Stimulated activated CD8-positive, alpha-beta memory T cell treated with anti-CD3 and anti-CD28 coated beads, Interleukin-2, amount 100 ng/mL, for 48 hours (primary cell): ENCODE measurements at places on chromosomes 16 and 17.

GRCh38 chr16:79769270-79769927 is 168.9 kb upstream of the MAF start:
- no peak for DNase-seq

GRCh38 chr17:61208301-61209105 is 191.1 kb upstream of the TBX2 start:
- no peak for DNase-seq

DNA sequence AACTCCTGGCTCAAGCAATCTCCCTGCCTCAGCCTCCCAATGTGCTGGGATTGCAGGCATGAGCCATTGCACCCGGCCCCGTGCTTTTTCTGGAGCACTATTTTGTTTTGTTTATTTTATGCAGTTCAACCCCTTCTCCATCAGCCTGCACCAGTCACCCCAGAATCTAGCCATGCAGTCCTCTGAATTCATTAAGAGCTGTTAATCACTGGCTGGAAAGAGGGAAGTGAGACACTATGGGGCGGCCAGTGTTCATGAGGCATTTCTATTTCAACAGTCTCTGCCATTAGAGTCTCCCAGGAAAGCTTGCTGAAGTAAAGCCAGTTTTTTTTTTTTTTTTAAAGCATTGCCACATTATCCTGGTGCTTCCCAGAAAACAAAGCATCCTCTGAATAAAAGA is 1.7 kb downstream of the VWA3A start:
- DNase-seq: no peak

- DNase-seq: no peak
These were observed 28.3 kb upstream of the GOSR2 start for GRCh38 chr17:46894476-46895151.

- no peak for DNase-seq
These were observed 16.5 kb downstream of the KATNIP start for GRCh38 chr16:27566417-27566816.

DNA sequence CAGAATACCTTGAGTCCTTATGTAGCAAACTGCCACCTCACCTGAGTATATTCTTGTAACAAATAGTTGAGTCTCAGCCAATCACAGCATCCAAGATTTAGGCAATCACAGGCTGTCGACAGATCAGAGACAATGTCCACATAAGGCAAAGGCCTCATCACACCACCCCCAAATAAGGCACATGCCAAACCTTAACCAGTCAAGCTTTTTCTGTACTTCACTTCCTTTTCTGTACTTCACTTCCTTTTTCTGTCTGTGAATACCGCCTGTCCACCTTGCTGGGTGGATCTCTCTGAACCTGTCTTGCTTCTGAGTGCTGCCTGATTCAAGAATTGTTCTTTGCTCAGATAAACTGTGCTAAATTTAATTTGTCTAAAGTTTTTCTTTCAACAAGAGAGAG is 210.4 kb upstream of the N4BP1 start:
- no peak for DNase-seq

DNA sequence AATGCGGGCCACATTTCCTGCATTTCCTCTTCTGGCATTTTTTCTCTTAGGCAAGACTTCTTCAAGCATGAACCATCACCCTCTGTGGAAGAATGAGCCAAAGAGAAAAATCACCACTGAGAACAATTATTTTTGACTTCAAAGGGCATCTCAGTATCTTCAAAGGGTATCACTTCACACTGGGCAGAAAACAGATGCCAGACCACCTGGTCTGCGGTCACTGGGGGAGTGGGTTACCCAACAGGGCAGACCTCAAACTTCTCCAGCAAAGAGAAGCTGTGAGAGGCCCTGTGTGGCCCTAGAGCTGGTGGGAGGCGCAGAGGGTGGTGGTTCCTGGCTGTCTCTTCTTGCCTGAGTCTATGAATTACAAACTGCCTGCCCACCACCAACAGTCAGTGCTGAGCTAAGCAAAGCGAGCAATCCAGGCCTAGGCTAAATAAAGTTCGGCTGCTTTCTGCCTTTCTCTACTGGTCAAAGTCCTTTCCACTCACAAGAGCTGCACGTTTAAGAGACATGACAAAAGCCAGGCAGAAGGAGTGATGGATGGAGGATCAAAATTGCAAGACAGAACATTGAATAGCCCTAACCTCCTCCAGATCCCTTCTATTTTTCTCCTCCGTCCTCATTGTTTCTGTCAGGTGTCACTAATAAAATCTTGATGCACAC is 602.7 kb upstream of the CDH5 start:
- no peak for DNase-seq

DNA sequence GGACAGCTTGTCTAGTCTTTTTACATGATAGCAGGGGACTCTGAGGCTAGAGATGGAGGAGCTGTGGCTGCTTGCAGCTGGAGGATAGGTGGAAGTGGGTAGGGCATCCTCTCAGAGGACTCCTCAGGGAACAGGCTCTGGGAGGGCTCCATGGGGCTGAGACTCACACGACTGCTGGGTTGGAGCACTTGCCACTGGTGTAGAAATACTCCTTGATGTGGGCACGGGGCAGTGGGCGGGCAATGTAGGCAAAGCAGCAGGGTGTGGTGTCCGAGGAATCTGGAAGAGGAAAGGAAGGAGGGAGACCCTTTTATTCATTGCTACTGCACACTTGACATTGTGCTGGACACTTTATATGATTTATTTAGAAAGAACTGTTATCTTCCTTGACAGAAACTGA is 1.8 kb downstream of the CCL5 start:
- DNase-seq: no peak

DNA sequence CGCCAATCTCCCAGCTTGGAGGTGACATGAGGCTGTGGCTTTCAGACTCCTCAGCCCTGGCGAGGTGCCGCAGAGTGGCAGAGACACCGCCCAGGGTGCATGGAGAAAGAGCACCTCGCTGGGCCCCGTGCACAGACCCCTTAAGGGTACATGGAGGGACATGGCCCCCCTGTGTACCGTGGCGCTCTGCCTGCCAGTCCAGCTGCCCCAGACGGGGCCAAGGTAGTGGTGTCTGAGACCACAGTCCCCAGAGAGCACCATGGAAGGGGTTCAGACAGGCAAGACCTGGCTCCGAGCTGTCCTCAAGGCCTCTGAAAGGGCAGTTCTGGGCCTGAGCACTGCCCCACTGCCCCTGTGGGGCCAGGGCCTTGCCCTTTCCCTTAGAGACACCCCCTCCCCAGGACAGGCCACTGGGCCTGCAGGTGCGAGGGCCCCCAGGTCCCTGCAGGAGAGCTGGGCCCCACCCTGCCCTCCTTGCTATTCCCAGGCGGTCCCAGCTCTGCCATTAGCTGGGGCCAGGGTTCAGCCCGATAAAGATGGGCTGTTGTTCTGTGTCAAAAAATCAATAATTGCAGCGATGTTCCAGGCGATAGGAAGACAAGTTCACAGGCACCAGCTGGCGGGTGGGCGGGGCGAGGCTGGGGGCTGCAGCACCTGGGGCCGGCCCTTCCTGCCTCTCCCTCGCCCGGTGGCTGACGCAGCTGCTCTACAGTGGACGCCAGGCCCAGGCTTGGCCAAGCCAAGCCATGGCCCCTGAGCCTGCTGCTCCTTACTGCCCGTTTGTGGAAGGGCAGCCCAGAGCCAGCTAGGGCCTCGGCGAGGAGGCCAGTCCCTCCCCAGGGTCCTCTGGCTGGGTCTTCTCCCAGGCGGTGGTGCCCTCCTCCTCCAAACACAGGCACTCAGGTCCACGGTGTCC is 51.7 kb downstream of the ZFPM1 start:
- no peak for DNase-seq

DNA sequence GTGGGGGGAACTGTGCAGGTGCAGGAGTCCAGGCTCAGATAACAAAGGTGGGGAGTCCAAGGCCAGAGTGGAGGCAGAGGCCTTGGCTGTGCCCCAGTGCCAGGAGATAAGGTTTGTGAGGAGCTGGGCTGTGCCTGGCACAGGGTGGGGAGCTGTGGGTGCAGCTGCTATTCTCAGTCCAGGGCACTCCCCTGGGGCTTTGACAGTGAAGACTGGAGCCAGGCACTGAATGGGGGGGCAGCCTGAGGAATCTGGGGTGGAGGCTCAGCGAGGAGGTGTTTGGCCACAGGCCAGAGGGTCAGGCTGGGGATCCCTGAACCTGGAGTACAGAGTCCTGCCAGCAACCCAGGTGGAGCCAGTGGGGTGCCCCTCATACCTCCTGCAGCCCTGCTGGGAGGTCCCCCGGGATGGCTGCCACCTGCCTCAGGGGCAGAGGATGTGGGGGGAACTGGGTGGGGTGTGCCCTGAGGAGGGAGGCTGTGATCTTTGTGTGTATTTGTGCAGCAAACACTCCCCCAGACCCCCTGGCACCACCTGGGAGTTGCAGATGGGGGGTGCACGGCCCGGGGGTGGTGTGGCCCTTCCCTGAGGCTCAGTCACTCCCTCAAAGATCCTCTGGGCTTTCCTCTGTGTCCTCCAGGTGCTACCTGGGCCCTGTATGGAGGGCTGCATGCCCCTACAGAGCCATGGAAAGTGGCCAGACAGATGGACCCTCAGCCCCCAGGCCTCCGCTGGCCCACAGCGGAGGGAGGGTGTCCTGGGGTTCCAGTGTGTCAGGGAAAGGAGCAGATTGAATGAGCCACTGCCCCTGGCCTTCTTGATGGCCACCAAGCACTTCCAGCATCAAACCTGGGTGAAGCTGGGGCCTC is 44.5 kb upstream of the SMPD3 start:
- DNase-seq: no peak

GRCh38 chr17:61943117-61943516 is 15.3 kb upstream of the INTS2 start:
- no peak for DNase-seq

DNA sequence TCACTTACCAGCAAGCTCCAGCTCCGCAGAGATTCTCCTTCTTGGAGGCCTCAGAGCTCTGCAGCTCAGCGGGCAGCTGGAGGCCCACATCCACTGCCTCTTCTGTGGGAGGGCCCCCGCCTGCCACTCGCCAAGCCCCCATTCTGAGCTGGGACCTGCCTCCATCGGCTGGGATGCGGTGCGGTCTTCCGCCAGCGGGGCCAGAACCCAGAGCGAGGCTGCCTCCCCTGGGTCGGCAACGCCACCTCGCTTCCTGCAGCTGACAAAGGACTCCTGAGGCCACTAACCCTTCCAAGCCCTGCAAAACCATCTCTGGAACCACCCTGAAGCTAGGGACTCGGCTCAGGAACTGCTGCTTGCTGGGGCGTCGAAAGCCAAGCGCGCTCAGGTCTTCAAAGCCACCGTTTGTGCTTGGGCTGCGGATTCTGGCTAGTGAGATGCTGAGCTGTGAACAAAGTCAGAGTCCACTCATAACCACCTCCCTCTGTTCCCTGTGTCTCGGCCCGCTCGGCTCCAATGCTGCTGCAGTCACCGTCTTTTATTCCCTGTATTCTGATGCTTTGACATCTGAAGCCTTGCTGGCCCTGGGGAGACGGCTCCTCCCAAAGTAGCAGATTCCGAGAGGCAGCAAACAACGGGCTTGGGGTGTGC is 174.3 kb downstream of the ENGASE start:
- no peak for DNase-seq

GRCh38 chr17:33751702-33752065 is 458.6 kb upstream of the ASIC2 start:
- no peak for DNase-seq

DNA sequence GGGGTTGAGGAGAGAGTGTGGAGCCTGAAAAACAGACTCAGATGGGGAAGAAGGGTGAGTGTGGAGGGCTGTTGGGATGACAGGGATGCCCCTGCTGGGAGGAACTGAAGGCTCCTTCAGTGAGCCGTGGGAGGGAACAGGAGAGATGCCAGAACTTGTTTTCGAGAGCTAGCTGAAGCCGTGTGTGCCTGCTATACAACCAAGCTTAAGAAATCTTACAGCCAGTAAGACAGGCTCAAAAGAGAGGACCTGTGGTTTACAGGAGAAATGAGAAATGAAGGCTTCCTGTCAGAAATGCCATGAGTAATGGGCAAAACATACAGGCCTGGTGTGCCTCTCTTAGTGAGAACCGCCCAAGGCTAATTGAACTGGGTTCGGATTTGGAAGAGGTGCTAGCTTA is 99.6 kb downstream of the SPACA3 start:
- no peak for DNase-seq

DNA sequence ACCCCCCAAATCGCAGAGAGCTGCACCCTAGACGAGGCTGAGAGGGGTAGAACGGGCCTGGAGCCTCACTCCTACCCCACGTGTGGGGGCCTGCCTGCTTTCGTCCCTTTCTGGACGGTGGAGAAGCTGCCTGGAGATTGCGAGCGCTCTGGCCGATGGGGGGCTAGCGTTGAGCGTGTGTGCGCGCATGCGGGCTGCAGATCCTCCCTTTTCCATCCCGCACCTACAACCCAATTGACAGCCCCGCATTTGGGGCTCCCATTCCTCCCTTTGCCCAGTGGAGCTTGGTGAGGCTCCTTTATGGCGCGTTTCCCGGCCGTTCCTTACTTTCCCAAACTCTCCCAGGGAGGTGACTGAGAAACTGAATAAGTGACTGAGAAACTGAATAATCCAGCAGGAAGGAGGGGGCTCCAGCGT is 907 bp upstream of the ESRP2 start:
- DNase-seq: no peak

DNA sequence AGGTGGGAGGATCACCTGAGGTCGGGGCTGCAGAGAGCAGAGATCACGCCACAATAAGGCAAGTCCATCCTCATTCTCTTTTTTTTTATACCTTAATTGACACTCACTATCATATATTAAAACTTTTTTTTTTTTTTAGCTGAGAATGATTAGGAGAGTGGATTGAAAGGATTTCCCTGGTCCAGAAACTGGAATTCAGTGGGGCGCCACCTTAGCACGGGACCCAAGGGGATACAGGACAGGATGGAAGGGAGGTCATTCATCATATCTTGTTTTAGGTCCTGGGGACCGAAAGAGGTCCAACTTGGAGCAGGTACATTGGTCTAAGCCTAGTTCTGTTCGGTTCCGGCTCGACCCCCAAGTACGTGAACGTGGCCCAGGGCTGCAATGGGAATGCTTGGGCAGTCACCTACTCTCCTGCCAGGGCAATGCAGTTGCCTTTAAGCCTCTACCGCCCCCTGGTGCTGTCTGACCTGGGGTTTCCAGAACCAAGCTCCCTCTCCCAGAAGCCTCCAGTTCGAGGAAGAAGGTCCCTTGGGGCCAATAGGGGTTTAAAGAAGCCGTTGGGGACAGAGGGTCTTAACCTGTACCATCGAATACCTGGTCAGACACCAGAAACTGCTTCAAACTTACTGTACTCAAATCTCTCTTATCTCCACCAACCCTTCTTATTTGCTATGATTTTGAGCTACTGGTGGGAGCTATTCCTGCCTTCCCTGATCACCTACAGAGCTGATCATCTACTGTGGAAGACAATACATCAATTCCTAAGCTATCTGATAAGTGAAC is 19.9 kb upstream of the GPATCH8 start:
- peak; percentile 53 for DNase-seq

GRCh38 chr16:67734731-67735201 is 15.7 kb upstream of the GFOD2 start:
- no peak for DNase-seq
